ENCODE measurements at places on chromosomes 7 and 10.

GRCh38 chr7:121837462-121837861 is 35.5 kb upstream of the PTPRZ1 start:
- DNase-seq: no peak

GRCh38 chr10:47081264-47081663 is 170.0 kb downstream of the PTPN20 start:
- DNase-seq: no peak

DNA sequence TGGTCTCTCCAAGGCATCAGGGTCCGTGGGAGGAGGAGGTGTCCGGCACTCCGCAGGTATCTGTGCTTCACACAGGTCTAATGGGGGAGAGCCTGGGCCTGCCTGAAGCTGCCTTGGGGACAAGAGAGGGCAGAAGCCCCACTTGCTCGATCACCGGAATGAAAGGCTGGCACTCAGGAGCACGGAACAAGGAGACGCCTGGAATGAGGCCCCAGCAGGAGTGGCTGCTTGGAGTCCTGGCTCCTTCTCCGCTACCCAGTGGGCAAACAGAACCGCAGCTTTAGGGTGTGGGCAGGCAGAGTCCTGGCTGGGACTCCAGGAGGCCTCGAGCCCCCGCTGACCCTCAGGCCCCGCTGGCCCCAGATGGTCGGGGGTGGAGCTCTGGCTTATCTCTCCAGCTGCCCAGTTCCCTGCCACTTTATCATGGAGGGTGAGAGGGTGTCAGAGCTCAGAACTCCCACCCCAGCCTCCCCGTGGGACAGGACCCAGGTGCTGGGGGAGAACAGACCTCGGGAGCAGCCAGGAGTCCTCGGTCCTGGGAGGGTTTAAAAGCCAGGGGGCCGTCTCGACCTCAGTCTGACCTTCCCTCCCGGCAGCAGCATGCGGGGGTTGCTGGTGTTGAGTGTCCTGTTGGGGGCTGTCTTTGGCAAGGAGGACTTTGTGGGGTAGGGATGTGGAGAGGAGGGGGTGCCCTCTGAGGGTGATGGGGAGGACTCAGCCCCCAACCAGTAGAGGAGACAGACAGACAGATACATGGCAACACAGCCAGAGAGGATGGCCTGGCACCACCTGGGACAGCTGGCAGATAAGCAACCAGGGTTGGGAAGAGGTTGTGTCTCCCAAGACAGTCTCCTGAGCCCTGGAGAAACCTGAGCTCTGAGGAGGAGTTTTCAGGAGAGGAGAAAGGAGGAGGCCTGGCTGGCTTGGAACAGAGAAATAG is at the start of gene CPA1:
CPA1 (plus strand) TSS at position 574 of the 940 bp plus-strand sequence; CDS start at position 601, 27 bp downstream.
- DNase-seq: no peak

DNA sequence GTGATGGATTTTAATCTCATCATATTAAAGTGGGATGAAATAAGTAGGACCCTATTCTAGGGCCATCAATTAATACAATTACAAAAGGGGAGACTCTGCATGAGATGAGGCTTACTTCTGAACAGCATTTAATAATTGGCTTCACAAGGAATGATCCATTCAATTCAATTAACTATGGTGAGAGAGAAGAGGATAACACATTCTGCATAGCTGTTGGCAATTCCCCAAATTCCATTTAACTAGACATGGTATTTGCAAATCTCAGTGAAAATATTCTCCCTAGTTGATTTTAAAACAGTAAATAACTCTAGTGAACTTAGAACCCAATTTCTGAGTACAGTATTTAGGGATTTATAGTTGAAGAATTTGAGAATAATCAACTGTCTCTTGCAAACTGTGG is 145.3 kb downstream of the NOC3L start:
- DNase-seq: no peak

DNA sequence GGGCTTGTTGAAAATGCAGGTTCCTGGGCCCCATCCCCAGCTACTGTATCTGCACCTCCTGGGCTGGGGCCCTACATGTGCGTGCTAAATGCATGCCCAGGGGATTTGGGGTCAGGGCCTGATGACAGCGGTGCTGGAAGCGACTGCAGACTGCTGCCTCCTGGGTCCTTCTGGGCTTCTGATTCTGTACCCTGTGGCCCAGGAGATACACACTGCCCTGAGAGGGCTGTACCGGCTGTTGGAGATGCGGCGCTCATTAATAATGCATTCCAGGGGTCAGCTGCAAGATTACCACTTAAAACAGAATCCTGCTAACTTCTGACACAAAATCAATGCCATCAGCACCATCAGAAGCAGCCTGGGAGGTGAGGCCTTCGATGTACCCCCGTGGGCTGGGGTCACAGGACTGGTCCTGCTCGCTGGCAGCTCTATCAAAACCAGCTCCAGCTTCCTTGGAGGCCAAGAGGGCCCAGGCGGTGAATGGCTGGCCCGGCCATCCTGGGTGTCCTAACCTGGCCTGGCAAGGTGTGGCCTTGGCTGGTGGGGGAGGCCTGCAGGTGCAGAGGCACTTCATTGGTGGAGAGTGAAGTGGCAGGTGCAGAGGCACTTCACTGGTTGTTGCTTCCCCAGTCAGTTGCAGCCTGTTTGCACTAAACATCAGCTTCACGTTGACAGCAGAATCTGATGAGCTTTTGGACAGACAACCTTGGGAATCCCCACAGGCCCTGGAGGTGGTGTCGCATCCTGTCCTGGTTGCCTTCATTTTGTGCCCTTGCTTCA is 79.2 kb downstream of the GLRX3 start:
- no peak for DNase-seq
